Pancreas (tissue), 10 donors: ENCODE measurements at places on chromosomes 7 and 10.

- peak; percentile 17 for DNase-seq
Measured at GRCh38 chr10:126387931-126388911, at the start of gene ADAM12. ADAM12 (minus strand) TSS chr10:126388477; CDS start chr10:126388145, 332 bp downstream.

- DNase-seq, result peak; percentile 8
Measured at GRCh38 chr7:28093623-28094232, 86.9 kb downstream of the JAZF1 start.

- no peak for DNase-seq
Measured at GRCh38 chr7:35026150-35026549, 11.1 kb downstream of the DPY19L1 start.

DNA sequence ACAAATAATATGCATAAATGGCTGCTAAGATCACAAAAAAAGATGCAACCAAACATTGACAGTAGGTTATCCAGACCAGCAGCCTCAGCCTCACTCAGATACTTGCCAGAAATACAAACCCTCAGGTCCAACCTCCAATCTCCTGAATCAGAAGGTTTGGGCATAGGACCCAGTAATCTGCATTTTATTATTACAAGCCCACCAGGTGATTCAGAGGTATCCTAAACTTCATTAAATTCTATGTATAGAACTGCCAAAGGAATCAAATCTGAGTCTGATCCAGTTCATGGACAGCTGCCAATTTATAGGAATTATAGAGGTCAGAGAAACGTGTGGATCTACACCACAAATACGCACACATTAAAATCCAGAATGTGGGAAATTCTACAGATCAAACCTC, 41.3 kb downstream of the ZNF438 start:
- no peak for DNase-seq

GRCh38 chr7:47635091-47636080, 53.5 kb upstream of the TNS3 start:
- peak; percentile 67 for DNase-seq
